ENCODE measurements at places on chromosomes 11 and 22.

- no peak for DNase-seq
Observed at GRCh38 chr11:62792202-62792575, 383 bp upstream of the TMEM223 start.

DNA sequence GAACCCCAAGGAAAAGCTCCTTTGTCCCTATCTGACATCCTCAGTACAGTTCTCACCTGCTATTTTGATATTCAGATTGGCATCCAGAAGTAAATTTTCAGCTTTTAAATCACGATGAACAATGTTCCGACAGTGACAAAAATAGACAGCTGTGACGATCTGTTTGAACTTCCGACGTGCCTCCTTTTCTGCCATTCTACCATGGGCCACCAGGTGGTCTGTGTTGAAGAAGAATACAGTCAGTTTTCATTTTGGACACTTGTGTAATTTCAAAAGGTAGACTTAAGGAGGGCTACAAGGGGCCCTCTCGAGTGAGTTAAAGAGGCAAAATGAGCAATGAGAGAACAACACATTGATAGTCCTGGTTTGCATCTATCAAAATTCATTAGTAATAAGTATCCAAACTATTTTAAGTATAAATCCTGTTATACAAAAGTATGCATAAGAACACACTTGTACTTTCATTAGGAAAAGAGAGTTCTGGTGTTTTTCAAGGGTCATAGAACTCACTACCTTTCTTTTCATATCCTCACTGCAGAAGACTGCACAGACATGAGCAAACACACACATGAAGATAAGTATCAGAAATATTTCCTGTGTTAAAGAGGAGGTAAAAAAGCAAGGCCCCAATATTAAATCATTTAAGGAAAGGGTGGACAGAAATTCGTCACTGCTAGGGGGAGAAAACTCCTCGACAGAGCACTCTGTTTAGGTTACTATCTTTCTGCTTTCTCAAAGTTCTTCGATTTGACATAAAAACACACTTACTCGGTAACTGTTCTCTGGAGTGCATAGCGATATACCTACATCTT is 89.9 kb upstream of the APOA1 start:
- peak; percentile 74 for DNase-seq

DNA sequence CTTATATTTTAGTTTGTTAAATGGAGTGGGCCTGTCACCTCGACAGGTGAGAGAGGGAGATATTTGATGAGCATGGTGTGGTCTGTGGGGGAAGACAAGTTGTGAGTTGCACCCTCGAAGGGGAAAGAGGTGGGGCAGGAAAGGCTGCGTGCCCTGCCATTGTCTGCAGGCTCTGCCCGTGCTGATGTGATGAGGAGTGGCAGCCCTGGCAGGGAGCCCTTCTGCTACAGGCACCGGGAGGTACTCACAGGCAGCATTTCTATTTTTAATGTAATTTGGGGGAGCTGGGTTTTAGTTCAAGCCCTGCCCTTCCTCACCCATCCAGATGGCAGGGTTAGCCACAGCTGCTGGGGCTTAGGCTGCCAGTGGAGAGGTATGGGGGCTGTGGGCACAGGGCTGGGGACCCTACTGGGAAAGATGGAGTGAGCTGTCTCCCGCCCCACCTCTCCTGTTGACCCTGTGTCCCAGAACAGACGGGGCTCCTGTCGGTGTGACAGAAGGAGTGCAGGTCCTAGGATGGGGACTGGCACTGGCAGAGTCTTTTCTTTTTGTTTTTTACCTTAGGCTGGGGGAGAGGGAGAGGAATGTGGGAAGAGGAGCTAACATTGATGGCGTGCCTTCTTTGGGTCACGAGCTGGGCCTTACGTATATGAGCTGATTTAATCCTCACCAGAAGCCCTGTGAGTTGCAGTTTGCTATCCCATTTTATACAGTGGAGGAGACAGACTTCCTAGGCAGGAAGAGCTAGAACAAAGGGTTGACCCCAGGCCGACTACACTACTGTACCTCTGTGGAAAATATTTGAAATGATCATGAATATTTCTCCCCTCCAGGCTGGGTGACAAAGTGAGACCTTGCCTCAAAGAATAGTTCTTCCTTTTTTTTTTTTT is 51.6 kb downstream of the CEP164 start:
- no peak for DNase-seq

DNA sequence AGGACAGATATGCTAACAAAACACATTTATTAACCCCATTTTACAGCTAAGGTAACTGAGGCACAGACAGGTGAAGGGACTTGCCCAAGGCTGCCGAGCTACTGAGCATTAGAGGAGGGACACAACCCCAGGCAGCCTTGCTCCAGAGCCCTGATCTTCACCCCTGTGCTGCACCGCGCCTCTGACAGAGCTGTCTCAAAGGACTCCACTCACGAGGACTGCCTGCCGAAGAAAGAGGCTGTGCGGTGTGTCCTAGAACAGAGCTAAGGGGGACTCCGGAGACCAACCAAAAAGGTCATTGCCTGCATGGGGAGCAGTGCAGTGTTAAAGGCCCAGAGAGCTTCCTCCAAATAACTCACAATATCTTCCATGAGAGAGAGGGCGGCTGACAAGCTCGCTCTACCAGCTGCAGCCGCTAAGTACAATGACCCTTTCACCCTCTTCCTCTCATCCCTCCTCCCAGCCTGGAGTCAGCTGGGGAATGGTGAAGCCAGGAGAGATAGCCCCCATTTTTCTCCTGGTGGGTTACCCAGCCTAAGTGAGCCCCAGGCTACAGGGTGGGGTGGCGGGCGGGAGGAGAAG is 119.2 kb downstream of the DSCAML1 start:
- DNase-seq = no peak

DNA sequence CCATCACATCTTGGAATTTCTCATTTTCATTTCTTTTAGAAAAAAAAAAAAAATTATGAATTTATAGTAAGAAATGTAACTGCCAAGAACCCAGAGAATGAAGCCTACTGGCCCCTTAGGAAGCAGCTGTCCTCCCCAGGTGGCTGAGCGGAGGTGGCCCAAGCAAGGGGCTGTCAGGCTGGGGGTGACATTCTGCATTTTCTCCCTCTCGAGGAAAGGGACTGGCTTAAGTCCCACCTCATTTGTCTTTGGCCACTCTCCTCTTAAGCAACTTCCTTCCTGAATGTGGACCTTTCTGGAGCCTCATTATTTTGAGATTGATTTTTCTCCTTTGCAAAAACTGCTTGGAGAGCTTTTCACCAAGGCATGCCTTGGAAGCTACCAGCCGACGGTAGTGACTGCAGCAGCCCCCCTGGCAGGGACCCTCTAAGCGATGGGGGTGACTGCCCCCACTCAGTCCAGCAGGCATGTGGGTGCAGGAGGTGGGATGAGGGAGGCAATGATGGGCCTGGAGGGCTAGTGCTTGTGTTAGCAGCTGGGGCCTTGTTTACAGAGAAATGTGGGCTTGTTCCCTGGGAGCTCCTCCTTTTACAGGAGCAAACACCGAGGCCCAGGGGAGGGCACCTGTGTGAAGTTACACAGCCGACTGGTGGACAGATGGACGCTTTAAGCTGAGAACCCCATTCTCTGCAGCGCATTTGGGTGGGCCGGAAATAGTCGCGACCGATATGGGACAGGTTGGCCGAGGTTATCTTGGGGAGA is 111.7 kb downstream of the MORC2 start:
- no peak for DNase-seq

Data from CD4-positive, alpha-beta T cell treated with Interleukin-1 beta for 1 hour (primary cell).